ENCODE measurements at places on chromosomes 3 and 15. TPM values are rescaled to one million over a fixed set of nuclear protein-coding genes. Genes with fewer than 3 reads are reported as not detected.

SSUH2 gene
- total RNA-seq = not detected

ZNF148 gene
- total RNA-seq = 28.3 TPM

CCR8 gene
- not detected for total RNA-seq

HCN4 gene
- total RNA-seq = not detected

GASK1A gene
- total RNA-seq = 0.85 TPM

CKMT1A gene
- total RNA-seq = 0.18 TPM

ACTC1 gene
- total RNA-seq = not detected

DENND4A gene
- total RNA-seq = 21.2 TPM

SHC4 gene
- total RNA-seq = 1.8 TPM

CHST13 gene
- not detected for total RNA-seq

LPCAT4 gene
- total RNA-seq = 5.4 TPM

ZNF660 gene
- total RNA-seq = 2.1 TPM

ZKSCAN7 gene
- 7.8 TPM for total RNA-seq

XCR1 gene
- under 0.01 TPM for total RNA-seq

WDR72 gene
- not detected for total RNA-seq

ADIPOQ gene
- not detected for total RNA-seq

MTHFS gene
- total RNA-seq = 19.1 TPM

ASTE1 gene
- 4.6 TPM for total RNA-seq

PLA2G4E gene
- total RNA-seq = not detected

CTXND1 gene
- not detected for total RNA-seq

CFAP161 gene
- total RNA-seq = not detected

SKOR1 gene
- total RNA-seq = 0.09 TPM

PCLAF gene
- total RNA-seq = 14.7 TPM

GABRR3 gene
- 0.09 TPM for total RNA-seq

CPLX3 gene
- not detected for total RNA-seq

DYNLT2B gene
- 8.7 TPM for total RNA-seq

ACAA1 gene
- 46.2 TPM for total RNA-seq

ECE2 gene
- total RNA-seq = not detected

CHRFAM7A gene
- total RNA-seq = 0.14 TPM

SMCO1 gene
- not detected for total RNA-seq

P2RY1 gene
- total RNA-seq = 4.4 TPM
